ENCODE measurements at places on chromosomes 1 and 21.

DNA sequence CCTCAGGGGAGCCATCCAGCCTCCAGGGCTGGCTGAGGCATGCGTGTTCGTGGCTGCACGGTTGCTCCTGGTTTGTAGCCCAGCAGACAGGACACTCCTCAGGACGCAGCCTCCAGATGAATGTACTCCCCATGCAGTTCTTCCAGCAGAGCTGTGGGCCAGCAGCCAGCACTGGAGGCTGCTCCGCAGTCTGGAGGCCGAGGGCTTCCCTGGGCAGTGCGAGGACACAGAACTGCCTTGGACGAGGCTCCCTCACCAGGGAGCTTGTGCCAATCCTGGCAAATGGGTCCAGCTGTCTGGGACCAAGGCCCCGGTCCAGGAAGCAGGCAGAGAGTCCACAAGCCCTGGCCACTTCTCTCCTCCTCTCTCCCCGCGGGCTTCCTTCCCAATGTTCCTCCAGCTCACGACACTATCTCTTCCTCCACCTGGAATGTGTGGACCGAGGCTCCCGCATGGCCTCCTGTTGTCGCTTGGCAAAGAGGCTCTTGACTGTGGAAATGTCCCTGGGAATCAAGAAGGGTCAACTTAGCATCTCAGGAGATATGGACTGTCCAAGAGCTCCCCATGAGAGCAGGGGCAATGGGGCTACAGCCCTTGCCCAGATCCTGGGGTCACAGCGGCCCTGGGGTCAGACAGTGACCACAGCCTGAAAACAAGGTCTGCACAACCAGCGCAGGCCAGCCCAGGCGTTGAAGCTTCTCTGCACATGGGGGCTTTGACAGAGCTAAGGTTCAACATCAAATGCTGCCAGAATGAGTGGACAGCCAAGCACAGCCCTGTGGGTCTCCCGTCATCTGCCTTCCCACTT is 5.3 kb downstream of the EDN2 start:
- no peak for DNase-seq

GRCh38 chr1:222798975-222799374 is 15.9 kb upstream of the DISP1 start:
- no peak for DNase-seq

DNA sequence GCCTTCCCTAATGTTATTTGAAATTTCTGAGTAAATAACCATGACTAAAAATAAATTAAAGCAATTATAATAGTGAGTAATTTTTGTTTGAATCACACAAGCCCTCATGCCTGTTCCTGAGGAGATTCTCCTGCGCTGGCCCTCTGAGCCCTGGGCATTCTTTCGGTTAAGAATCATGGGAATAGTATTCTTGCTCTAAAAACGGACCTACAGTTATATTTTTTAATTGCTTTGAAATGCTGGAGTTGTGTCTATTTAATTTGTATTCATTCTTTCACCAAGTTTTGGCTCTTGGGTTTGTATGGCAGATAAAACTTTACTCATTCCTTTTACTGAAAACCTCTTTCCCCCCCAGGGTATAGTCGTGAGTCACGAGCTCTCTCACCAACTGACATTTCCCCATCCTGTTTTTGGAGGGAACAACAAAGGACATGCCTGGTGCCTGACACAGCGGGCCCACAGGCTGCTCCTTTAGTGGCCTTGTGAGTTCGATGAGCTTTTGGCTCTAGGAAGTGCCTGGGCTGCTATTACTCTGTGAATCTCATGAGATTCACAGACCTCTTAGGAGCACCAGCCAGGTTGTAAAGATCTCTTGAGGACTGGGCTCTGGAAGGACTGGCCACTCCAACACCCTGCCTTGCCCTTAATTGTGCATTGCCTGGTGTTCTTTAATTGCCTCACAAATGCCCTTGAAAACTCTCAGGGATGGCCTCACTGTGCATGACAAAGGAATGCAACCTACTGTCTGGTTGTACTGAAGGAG is 58.6 kb downstream of the DDR2 start:
- no peak for DNase-seq

- no peak for DNase-seq
Measured at GRCh38 chr1:77465139-77465538, 183.3 kb downstream of the AK5 start.

GRCh38 chr1:54681358-54681757 is 34.3 kb upstream of the TTC4 start:
- DNase-seq: peak; percentile 13

- DNase-seq: no peak
Measured at GRCh38 chr1:230465691-230466090, 39.6 kb upstream of the PGBD5 start.

DNA sequence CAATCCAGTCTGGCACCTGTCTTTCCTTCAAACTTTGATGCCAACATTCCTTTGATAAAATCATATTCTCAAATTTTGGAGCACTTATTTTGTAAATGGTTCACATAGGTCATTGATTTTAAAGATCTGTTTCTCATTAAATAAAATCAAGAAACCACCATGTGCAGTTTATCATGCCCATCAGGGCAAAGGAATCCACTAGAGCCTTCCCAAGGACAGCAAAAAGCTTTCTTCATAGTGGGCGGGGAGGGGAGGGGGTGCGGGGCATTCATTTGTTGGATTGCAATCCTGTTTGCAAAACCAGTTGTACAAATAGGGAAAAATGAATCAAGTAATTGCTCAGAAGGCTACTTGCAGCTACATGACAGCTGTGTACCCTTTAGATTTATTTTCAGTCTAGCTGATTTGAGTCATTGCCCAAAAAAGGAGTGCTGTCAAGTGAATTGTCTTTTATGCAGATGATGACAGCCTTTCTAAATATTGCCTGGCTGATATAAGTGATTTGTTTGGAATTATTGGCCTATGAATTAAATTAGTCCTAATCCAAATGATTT is 23.0 kb downstream of the LRRC8B start:
- DNase-seq: no peak

GRCh38 chr1:63730211-63730610 is 43.6 kb upstream of the ROR1 start:
- DNase-seq: no peak

DNA sequence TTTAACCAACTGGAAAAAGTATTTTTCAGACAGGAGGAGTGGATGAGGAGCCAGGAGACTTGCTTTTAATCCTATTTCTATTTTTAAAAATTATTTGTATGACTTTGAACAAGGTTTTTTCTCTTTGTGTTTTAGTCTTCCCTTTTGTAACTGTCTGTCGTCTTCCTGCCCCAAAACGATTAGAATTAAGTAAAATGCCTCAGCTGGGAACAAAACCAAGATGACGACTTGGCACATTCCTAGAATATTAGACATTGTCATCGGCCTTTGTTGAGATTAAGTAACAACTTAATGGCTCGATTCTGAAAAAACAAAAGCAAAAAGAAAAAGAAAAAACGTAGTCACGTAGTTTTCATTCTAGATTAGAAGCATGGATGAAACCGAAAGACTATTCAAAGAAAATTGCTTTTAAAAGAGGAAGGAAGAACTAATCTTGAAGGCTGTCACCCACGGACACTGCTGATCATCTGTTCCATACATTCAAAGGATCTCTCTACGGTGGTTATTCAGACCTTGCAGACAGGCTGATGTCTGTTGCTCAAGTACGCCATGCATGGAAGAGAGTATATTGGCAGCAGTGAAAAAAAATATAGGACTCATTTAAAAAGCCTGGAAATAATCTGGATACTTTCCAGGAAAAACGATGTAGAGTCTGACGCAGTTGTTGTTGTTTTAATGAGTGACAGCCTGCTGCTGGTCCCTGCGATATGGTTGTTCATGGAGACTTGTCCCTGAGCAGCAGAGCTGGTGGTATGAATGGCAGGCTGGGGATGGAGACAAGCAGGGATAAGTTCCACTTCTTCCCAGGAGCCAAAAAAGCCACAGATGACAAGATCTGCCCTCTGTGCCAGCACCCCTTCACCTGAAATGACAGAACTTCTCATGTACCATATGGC is 16.8 kb downstream of the GNG4 start:
- no peak for DNase-seq

DNA sequence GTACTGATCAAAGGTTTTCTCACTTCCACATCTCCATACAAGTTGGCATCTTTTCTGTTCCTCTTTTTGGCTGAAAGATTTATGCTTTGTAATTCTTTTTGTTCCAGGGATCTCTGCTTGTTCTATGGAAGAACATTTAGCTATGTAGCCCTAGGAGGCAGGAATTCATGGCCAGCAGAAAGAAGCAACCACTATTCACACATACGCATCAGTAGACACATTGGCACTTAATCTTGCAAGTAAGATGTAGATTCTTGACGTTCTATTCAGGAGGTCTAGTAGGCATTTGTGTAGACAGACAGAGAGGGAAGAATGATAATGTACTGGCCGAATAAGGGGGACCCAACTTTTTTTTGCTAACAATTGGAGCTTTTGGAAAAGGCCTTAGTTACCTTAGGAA is 336.0 kb downstream of the NUF2 start:
- no peak for DNase-seq

DNA sequence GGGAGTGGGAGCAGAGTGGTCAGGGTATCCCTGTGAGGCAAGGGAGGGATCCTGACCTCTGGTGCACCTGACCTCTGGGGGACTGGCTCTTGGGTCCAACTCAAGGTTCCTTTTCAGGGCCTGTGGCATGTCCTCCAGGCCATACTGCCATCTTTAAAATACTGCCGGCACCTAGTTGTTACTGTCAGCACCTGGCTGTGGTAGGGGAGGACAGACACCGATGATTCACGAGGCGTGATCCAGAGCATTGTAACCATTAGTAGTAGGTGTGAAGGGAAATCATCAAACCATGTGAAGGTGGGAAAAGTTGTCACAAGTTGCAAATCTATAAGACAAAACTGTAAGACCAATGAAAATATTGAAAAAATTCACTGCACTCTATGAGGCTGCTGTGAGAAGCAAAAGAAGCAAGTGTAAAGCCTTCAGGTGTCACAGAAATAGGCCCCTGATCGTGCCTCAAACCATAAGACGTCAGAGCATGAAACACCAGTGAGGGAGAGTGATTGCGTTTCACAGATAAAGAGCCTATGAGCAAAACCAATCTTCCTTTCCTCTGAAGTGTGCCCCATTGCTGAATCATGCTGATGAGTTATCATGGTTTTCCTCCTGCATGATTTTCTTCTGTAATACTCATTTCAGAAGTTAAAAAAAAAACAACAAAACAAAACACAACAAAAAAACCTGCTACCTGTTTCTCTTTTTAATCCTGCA is 55.3 kb downstream of the CDC7 start:
- peak; percentile 67 for DNase-seq

DNA sequence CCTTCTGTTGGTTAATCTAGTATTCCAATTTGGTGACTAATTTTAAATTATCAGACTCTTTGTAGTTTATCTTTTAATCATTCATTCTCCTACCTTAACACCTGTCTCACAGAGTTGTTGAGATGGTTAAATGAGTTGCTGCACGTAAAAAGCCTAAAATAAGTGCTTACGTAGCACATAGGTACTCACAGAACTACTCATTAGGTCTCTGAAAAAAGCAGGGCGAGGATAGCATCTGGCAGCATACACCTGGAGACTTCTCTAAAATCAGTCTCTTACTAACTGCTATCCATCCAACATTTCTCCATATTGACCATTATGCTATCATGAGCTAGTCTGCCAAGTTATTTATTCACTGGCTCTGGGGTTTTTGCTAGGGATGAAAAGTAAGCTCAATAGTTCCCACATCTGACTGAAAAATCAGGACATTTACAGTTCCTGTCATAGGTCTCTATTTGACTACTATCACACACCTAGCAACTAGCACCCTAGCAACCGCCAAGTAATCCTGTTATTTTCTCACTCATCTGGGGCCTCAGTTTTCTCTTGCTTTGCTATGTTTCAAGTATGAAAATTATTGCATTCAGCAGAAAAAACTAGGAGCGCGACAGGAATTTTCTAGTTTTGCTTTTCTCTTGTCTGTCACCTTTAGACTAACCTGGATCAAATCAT is 11.2 kb downstream of the CSDE1 start:
- no peak for DNase-seq

- DNase-seq: no peak
Measured at GRCh38 chr21:45618287-45618686, 25.2 kb upstream of the PCBP3 start.

GRCh38 chr1:88509379-88509778 is 174.7 kb upstream of the PKN2 start:
- DNase-seq: no peak

DNA sequence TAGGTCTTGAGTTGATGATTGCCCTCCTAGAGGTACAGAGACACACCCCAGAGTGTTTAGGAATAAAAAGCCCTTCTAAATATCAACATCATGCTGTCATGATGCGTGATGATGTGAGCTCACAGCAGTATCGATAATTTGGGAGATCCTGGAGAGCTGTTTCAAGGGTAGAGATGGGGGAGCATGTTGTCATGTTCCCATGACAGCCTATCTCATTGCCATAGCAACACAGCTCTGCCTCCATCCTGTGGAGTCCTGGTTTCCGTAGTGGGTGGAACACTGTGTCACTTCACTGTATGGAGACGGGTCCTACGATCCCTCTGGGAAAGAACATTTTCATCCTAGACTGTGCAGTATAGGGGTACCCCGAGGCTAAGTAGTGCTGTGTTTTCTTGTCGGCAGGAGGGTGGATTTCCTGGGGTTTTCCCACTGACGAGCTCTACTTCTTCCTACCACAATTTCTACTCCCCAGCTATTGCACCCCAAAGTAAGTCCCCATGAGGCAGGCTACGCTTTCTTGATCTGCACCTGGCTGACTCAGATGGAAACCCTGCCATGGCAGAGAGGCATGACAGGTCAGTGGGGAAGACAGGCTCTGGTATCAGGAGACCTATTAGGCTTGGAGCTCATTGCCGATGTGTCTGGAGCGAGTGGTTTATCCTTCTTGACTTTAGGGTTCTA is 7.2 kb downstream of the KISS1 start:
- no peak for DNase-seq

GRCh38 chr1:169240449-169241232 is 127.0 kb downstream of the NME7 start:
- DNase-seq: no peak

- DNase-seq: no peak
Measured at GRCh38 chr21:33668180-33668579, 25.9 kb downstream of the ITSN1 start.

DNA sequence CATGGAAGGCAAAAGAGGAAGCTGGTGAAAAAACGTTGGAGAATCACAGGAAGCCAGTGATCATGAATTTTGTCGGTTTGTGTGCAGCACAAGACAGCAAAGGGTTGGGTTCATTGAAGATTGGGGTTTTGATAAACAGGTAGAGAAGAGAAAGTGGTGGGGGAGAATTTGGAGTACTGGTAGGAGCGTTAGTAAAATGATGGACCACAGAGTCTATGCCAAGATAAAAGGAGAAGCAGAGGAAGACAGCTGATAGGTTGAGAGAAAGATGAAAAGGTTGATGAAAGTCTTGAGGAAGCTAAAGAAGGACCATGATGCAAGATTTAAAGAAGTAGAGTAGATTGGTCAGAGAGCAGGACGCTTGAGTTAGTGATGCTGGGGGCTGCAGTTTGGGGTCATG is 156.8 kb upstream of the POU3F1 start:
- DNase-seq: peak; percentile 27

DNA sequence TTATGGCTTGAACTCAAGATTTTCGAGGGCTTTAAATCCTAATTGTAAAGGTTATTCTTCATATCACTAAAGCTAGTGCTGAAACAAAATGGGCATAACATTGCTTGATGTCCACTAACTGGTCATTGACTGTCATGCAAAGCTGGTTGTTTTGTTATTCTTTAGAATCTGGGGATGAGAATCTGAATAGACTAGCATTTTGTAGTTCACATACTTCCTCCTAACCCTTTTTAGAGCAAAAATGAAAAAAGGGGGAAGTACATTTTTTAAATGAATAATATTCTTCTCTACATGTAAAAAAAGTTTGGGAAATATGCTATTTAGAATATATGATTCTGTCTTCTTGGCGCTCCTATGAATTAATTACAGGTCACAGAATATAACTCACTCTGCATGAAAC is 72.2 kb upstream of the HMCN1 start:
- no peak for DNase-seq

- peak; percentile 80 for DNase-seq
Measured at GRCh38 chr21:26849428-26850115, 4.4 kb upstream of the ADAMTS1 start.

Data from hematopoietic multipotent progenitor cell treated with erythropoietin and hydrocortisone succinate and interleukin-3 and kit ligand, for 6 days (in vitro differentiated cells).